Activated CD4-positive, alpha-beta T cell treated with anti-CD3 and anti-CD28 coated beads, Interleukin-2, amount 10 ng/mL, durations not matched to agents 24 days and 14 days (primary cell): ENCODE measurements at places on chromosomes 2 and 18. TPM values are rescaled to one million over a fixed set of nuclear protein-coding genes. Genes with fewer than 3 reads are reported as not detected.

- no peak for DNase-seq
- no peaks in the 10 kb centered on the region for H3K4me1 ChIP-seq
- peaks cover 2% of the 10 kb centered on the region for H3K36me3 ChIP-seq
- no peaks in the 10 kb centered on the region for H3K27me3 ChIP-seq
Measured at GRCh38 chr2:19947184-19947940, 42.5 kb downstream of the WDR35 start.

PDE1A gene
- not detected in 2 replicates for total RNA-seq

- H3K4me1 ChIP-seq = no peaks in the 10 kb centered on the region
- H3K36me3 ChIP-seq = no peaks in the 10 kb centered on the region
- no peak for DNase-seq
- no peak overlapping the region for H3K27ac ChIP-seq
Measured at GRCh38 chr2:103166456-103167324, 404.9 kb downstream of the TMEM182 start.

GRCh38 chr18:31577195-31577594 is 14.5 kb upstream of the TTR start:
- no peak overlapping the region for H3K4me3 ChIP-seq
- no peak overlapping the region for H3K27ac ChIP-seq
- H3K4me1 ChIP-seq = no peaks in the 10 kb centered on the region
- no peaks in the 10 kb centered on the region for H3K36me3 ChIP-seq

DNA sequence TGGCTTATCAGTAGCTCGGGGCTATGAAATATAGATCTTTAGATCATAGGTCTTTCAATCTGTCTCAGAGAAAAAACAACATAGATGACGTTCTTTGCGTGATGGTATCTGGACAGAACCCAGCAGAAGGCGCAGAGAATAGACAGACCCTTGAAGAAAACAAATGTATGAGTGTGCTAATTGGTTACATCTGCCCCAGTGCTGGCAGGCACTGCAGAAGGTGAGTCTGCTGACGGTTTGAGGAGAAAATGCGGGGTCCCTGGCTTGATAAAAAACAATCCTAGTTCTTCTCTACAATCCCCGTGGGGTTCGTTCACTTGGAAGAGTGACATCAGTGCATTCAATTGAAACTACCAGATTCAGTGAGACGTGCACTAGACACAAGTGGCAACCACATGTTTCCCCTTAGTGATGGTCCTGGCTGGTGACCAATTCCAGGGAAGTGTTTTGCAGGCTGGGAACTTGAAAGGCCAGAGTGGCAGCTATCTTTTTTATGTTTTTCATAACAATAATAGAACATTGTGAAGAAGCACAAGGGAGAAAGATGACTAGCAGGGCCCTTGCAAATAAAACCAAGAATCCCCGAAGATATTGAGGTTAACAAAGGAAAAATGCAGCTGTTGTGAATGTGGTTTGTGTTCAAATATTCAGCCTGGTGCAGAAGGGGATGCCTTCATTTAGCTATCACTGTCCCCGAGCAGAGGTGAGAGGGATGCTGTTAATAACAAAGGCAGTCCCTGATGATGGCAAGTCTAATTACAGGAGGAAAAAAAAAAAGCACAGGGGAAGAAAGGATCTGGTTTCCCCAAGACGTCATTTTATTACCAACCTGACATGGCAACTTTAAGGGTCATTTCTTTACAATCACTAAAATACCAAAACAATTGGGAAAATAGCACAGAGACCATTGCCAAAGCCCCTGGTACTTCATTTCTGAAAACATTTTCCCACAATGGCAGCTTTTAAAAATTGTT is 337.6 kb upstream of the FIGN start:
- no peak overlapping the region for H3K27ac ChIP-seq
- H3K27me3 ChIP-seq = no peaks in the 10 kb centered on the region
- no peak overlapping the region for H3K4me3 ChIP-seq

- no peak overlapping the region for H3K27ac ChIP-seq
- no peak for DNase-seq
- peaks cover 12% of the 10 kb centered on the region for H3K27me3 ChIP-seq
- no peak overlapping the region for H3K4me3 ChIP-seq
Measured at GRCh38 chr2:169579044-169579443, 5.1 kb upstream of the PPIG start.

- peaks cover 2% of the 10 kb centered on the region for H3K27me3 ChIP-seq
- H3K4me1 ChIP-seq = peaks cover 11% of the 10 kb centered on the region
- no peak overlapping the region for H3K4me3 ChIP-seq
- no peak overlapping the region for H3K27ac ChIP-seq
- no peak for DNase-seq
- H3K36me3 ChIP-seq = no peaks in the 10 kb centered on the region
Measured at GRCh38 chr2:172969166-172969565, 106.5 kb upstream of the MAP3K20 start.

DNA sequence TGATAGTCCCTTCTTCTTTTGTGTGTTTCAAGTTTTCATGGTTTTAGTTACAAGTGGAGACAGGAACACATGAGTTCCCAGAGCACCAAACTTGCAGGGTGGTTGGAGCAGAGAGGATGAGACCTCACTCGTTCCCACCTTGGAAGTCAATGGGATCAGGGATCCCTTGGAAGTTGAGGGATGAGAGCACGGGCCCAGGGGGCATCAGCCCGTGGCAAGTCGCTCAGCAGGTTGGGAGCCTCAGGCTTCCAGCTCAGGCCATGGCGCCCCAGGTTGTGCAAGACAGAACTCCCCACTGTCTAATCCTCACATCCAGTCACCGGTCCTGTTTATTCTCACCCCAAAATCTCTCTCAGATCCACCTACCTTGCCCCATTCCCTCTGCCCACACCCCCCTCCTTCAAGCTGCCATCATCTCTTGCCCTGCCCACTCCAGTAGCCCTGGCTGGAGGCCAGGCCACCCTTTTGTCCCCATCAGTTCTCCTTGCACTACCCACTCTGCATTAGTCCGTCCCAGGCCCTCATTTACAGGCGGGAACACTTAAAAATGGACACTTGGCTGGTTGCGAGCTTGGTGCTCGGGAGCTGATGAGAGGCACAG is 37.6 kb upstream of the FOSL2 start:
- H3K27me3 ChIP-seq = no peaks in the 10 kb centered on the region
- no peaks in the 10 kb centered on the region for H3K36me3 ChIP-seq
- H3K27ac ChIP-seq = no peak overlapping the region

RFTN2 gene
- not detected in 2 replicates for total RNA-seq

DNA sequence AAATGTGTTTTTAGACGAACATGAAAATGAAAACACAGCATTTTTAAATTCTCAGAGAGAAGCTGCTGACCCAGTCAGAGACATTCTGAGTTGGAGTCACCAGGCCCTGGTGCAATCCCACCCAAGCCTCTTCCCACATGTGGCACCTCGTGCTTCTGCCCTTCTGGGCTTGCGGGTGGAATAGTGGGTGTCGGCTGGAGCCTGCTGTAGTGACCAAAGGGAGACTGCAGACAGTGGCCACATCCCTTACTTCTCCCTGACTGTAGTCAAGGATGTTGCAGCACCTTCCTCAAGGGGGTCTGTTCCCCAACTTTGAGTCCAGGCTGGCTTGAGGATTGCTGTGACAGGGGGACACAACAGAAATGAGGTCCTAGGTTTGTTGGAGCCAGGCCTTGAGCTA is 104.4 kb upstream of the GLI2 start:
- no peaks in the 10 kb centered on the region for H3K27me3 ChIP-seq
- H3K4me1 ChIP-seq = no peaks in the 10 kb centered on the region
- H3K4me3 ChIP-seq = no peak overlapping the region
- no peaks in the 10 kb centered on the region for H3K36me3 ChIP-seq

DNA sequence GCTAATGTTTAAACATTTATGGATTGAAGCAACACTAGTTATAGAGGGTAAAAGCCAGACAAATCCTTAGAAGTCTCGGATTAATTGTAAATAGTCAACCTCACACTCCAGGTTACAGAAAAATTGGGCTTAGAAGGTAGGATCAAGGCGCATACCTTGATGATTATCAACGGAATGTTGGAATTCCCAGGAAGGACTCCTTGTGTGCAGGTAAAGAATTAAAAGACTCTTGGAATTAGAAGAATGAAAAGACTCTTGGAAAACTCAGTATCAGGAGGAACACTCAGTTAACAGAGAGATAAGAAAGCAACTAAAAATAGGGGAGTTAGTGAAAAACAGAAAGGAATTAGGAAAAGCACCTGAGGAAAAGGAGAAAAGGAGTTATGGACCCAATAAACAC is 29.3 kb upstream of the EPHA4 start:
- H3K4me3 ChIP-seq = no peak overlapping the region
- no peak overlapping the region for H3K27ac ChIP-seq
- peaks cover 3% of the 10 kb centered on the region for H3K27me3 ChIP-seq
- no peaks in the 10 kb centered on the region for H3K36me3 ChIP-seq
- no peak for DNase-seq

DNA sequence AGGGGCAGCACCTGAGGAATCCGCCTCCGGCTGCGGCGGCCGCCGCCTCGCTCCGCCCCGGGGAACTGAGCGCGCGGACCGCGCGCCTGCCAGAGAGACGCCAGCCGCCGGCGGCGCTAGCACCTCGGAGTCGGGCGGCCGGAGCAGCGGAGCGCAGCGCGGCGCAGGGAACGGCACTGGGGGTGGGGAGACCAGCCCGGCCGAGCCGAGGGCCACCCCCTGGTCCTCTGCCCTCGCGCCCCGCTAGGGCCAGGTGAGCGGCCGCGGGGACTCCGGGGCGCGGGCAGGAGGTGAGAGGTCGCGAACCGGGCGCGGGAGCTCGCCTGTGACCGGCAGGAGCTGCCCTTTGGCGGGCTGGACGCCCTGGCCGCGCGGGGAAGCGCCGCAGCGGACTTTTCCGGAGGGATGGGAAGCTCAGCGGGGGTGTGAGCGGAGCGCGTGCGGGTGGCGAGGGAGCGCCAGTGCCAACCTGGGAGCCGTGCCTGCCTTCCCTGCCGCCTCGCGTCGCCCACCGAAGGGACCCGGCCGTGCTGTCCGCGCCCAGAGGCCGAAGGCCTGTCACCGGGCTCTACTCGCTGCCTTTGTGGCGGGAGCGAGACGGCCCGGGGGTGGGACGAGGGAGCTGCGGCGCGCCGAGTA is at the start of gene GREB1L:
GREB1L (plus strand) TSS at position 92 of the 639 bp plus-strand sequence. CDS start 141,287 bp downstream, outside the sequence.
- H3K27ac ChIP-seq = no peak within 1 kb of the TSS
- peak within 1 kb of the TSS; percentile 19 for H3K4me3 ChIP-seq
- no peaks in the 10 kb centered on the region for H3K4me1 ChIP-seq
- H3K36me3 ChIP-seq = peaks cover 1% of the 10 kb centered on the region
- peaks cover 59% of the 10 kb centered on the region for H3K27me3 ChIP-seq
- peak; percentile 66 for DNase-seq

- H3K4me1 ChIP-seq = no peaks in the 10 kb centered on the region
- H3K27me3 ChIP-seq = no peaks in the 10 kb centered on the region
- no peak overlapping the region for H3K27ac ChIP-seq
- H3K36me3 ChIP-seq = no peaks in the 10 kb centered on the region
Measured at GRCh38 chr2:219893541-219893940, 266.1 kb downstream of the SLC4A3 start.

GRCh38 chr2:3873899-3874298 is 170.5 kb downstream of the DCDC2C start:
- H3K4me1 ChIP-seq = no peaks in the 10 kb centered on the region
- no peaks in the 10 kb centered on the region for H3K36me3 ChIP-seq
- no peaks in the 10 kb centered on the region for H3K27me3 ChIP-seq
